ENCODE measurements at places on chromosomes 12 and 14.

- DNase-seq = no peak
These were observed 70.3 kb downstream of the ALX1 start for GRCh38 chr12:85350356-85350755.

DNA sequence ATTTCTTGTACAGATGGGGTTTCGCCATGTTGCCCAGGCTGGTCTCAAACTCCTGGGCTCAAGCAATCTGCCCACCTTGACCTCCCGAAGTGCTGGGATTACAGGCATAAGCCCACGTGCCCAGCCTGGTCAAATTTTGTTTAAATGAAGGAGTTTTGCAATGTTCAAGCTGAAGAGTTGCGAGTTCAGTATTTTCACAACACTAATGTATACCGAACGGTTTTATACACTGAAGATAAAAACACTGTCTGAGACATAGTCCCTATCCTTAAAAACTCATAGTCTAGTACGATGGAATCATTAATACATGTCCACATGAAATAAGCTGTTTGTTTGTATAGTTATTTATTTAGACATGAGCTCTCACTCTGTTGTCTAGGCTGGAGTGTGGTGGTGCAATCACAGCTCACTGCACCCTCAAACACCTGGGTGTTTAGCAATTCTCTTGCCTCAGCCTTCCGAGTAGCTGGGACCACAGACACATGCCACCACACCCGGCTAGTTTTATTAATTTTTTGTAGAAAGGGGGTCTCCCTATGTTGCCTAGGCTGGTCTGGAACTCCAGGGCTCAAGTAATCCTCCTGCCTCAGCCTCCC, 15.4 kb downstream of the TRAPPC6B start:
- DNase-seq = no peak

DNA sequence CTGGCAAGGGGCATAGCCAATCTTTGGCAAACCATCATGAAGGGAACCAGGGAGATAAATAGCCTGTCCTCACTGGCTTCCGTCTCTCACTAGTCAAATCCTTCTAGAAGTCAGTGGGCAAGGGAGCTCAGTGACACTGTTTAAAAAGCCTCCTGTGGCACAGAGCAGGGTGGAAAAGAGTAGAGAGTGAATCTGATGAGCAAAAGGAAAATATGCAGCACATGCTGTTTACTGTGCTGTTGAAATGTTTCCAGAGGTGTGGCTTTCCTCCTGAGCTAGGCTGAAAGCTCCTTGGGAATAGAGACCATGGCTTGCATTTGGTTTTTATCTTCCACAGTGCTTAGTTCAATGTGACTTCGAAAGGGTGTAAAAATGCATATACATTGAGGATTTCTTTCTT, 7.7 kb upstream of the DYRK2 start:
- no peak for DNase-seq

DNA sequence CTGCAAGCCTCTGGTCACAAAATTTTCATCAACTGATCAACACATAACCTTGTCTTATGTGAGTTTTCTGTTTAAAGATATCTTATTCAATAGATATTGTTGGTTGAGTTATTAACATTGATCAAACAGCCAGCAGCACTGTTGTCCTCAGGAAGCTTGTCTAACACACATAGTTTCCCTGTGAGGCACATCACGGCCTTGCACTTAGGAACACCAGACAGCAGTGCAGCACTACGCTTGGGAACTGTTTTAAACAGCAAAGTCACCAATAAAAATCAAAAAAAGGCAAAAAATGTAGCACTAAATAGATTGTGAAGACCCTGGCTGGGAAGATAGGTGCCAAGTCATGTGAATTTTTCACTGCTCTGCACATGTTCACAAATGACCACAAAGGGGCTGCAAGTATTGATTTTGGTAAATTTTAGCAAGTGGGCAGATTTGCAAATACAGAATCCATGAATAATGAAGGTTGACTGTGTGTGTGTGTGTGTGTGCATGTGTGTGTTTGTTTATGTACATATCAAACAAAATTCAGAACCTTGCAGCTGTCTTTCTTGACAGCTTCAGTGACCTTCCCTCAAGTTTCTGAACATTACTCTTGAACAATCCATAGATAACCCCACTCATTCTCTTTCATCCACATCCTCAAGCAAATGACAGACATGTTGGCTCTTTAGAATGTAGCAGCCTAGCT, 28.9 kb downstream of the VDR start:
- DNase-seq = no peak

- no peak for DNase-seq
These were observed 10.8 kb downstream of the RBM19 start for GRCh38 chr12:113955109-113955970.

DNA sequence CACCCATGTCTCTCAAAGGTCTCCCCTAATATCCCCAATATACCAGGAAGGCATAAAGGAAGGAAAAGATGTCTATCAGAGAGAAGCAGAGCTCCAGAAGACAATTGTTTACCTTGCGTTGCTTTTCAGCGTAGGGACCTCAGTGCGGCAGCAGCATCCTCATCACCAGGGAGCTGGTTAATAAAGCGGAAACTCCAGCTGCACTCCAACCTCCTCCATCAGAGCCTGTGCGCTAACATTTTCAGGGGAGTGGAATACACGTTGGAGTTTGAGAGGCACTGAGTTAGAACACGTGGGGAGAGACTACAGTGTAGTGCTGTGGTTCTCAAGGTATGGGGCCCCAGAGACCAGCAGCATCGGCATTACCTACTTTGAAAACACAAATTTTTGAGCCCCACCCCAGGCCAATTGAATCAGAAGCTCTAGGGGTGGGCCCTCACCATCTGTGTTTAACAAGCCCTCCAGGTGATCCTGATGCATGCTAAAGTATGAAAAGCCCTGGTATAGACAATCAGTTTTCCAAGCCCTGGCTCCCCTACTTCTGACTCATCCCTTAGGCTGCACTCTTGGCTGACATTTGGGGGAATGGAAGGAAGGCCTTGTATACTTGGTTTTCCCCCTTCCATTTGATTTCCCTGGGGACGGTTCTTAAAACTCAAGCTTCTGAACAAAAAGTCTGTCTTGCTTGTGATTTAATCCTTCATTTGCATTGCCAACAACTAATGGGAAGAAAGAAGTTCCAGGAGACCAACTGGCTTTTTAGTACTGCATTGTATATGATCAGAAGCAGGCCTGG, 419.0 kb upstream of the CCDC196 start:
- DNase-seq = no peak

DNA sequence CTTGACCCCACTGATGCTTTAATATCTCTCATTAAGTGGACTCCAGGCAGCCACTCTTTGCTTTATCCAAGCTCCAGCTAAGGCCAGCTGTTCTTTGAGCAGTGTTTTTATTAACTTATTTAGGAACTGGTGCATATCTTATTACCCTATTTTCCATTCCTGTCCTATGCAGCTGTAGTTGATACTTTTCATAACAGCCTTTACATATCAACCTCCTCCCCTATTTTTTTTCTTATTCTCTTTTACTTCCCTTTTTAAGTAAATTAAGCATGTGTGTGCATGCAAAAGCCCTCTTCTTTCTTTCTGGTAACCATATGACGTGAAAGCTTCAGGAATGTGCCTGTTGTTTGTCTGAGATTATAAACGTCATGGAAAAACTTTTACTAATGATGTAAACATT, 121.2 kb downstream of the PTPRQ start:
- DNase-seq = no peak

All from mesothelial cell of epicardium (in vitro differentiated cells).